Stimulated activated CD4-positive, alpha-beta T cell treated with anti-CD3 and anti-CD28 coated beads, Interleukin-2, amount 100 ng/mL, for 24 hours (primary cell): ENCODE measurements at places on chromosomes 16 and 17.

DNA sequence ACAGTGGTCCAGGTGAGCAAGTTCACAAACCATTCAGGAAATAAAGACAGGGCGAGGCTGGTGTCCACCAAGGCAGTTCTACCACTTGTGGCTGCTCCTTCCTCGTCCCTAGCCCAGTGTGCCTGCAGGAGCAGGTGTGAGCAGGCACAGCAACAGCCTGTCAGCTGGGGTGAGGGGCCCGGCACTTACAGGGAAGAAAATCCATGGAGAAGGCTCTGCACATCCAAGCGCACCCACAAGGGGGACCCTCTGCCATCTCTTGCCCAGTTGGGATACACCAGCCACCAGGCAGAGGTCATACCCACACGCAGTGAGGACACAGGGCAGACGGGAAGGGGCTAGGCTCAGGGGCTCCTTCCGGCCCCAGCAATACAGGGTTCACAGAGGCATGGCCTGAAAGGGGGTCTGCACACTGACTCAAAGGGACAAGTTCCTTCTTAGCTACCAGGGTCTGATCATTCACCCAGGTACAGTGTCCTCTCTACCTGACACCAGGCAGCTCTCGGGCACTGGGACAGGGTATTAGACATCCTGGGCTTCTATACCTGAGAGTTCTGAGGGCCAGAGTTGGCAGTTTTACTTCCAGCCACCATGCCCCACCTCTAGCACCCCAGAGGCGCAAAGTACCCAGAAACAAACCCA lies 27.0 kb downstream of the CDIP1 start:
- DNase-seq, result no peak

DNA sequence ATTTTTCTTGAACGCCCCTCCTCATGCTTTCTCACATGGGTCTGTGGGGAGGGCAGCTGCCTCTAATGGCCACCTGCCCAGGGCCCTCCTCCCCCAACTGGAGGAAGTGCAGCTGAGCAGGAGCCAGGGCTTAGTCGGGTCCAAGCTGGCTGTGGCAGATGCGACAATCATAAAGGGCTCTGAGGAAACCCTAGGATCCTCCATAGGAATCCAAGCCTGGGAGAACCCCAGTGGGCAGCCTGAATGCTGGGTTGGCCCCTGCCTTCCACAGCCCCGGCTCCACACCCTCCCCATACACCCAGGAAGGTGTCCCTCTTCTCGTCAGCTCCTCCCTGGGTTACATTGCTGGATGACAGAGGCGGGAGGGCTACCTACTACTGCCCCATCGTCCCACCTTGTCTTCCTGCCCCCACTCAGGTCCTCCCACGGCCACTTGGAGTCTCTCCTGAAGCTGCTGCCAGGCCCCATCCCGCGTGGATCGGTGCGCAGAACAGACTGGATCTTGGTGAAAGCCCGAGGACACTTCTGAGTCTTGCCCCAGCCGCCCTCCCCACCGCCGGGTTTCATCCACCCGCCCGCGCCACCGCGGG lies 15.6 kb upstream of the CBFB start:
- DNase-seq, result no peak

GRCh38 chr17:47694581-47695428 lies 844 bp downstream of the TBKBP1 start:
- DNase-seq, result peak; percentile 73

DNA sequence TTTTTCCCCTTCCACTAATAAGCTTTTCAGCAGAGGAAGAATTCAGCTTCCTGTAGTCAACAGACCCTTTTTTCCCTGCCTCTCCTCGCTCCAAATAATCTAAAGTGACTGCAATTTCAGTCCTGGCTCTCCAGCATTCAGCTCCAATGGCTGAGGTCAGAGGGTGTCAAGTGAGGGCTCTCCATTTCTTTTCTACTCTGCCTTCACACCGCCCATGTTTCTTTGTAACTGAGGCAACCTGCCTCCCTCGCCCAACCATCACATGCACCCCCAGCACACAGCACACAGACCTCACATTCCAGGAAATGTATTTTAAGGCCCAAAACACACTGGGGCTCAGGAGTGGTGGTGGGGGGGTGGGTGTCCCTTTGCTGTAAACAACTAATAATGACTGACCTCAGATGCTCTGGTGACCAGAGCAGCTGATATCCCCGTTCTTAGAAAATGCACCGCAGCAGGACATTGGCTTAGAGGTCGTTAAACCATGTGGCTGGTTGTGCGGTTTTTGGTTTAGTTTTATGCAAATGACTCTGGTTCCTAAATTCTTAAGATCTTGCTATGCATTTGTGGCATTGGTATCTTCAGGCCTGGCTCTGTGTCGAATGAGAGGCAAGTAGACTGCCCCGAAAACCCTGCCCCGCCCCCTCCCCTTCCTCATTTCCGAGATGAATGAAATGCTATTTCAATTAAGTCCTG lies 203.6 kb downstream of the ZFHX3 start:
- DNase-seq, result no peak

GRCh38 chr17:7750321-7750821 lies 32.8 kb downstream of the DNAH2 start:
- no peak for DNase-seq

- DNase-seq, result no peak
Observed at GRCh38 chr16:23608194-23608593, 12.1 kb upstream of the NDUFAB1 start.

DNA sequence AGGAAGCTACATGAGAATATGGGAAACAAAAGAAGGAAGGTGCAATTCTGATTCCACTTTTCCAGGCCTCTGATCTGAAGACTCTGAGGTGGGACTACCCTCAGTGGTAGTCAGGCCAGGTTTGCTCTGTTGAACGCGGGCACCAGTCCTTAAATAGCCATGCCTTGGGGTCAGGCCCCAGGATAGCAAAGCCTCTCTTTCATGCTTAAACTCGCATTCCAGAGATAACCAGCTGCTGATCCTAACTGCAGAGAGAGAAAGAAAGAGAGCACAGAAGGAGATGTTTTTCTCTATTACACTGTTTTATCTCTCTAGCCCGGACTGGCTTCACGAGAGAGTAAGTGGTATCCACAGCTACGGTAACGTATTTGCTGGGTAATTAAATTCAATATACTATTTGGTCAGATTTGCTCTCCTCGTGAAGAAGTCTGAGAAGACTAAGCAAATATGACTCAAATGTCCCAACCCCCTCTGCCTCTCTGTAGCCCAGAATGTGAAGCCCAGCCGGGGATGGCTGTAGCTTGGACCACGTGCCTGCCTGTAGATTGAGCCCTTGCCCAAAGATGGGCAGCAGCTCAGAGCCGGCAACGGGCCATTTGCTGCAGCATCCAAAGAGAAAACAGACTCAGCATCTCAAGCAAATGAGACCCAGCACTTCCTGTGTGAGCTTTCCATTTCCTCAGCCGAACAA lies 122.2 kb downstream of the SMG6 start:
- DNase-seq, result no peak

- DNase-seq, result no peak
Observed at GRCh38 chr17:976312-976711, 3.3 kb downstream of the NXN start.

- no peak for DNase-seq
Observed at GRCh38 chr17:28908640-28909167, 5.8 kb upstream of the DHRS13 start.

DNA sequence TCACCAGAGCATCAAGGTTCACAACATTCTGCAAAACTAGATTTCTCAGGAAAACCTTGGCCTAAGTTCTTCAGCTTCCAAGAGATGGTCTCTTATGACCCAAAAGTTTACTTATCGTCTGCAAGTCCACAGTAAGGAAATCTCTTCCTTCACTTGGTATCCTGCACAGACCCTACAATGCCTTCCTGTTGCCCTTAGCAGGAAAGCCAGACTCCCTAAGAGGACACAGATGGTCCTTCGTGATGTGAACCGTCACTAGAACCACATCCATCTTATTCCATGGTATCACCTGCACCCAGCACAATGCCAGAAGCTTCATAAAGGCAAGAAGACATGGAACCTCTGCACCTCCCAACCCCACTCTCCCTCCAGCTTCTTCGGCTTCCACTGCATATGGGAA lies 34.1 kb downstream of the CMC2 start:
- no peak for DNase-seq

GRCh38 chr16:22397464-22397863 lies 23.0 kb upstream of the CDR2 start:
- no peak for DNase-seq

- no peak for DNase-seq
Observed at GRCh38 chr16:86306811-86307513, 203.4 kb upstream of the FOXF1 start.

DNA sequence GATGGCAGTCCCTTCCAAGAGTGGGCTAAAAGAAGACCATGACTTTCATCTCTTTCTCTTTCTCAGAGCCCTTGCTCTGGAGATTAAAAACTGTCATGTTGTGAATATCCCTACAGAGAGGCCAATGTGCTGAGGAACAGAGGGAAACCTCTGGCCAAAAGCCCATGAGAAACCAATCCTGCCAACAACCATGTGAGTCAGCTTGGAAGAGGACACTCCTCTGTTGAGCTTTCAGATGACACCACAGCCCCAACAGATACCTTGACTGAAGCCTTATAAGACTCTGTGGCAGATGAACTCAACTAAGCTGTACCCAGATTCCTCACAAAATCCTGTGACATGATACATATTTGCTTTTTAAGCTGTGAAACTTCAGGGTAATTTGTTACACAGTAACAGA lies 19.6 kb downstream of the CPPED1 start:
- no peak for DNase-seq

- DNase-seq, result no peak
Observed at GRCh38 chr16:55207693-55208428, 116.1 kb upstream of the IRX6 start.

- no peak for DNase-seq
Observed at GRCh38 chr16:17457513-17457912, 13.2 kb downstream of the XYLT1 start.

- no peak for DNase-seq
Observed at GRCh38 chr17:41416479-41416878, 7.9 kb downstream of the KRT37 start.

DNA sequence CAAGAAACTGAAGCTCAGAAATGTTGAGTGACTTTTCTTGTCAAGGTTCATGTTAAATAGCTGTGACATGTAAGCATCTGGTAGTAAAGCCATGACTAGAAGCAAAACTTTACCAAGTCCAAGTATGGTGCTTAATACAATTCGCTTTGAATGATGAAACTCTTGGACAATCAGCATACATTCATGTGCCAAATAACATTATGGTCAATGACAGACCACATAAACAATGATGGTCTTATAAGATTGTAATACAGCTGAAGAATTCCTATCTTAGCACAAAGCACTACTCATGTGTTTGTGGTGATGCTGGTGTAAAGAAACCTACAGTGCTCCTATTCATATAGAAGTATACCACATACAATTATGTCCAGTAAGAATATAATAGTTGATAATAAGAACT lies 97.1 kb upstream of the RPRML start:
- no peak for DNase-seq

GRCh38 chr17:75755205-75755901 lies 9.6 kb downstream of the GALK1 start:
- no peak for DNase-seq

DNA sequence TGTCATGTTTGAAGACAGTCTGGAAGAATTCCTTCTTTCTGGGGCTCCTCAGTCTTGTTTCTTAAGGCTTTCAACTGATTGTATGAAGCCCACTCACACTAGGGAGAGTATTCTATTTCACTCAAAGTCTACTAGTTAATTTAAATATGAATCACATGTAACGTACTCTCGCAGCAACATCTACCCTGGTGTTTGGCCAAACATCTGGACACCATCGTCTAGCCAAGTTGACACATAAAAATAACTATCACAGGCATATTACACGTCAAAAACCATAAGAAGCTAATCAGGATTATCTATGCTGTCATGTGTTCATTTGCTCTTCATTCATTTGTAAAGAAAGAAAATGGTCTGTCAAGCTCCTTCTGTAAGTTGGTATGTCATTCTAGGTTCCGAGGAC lies 787.4 kb downstream of the KCNJ2 start:
- no peak for DNase-seq

DNA sequence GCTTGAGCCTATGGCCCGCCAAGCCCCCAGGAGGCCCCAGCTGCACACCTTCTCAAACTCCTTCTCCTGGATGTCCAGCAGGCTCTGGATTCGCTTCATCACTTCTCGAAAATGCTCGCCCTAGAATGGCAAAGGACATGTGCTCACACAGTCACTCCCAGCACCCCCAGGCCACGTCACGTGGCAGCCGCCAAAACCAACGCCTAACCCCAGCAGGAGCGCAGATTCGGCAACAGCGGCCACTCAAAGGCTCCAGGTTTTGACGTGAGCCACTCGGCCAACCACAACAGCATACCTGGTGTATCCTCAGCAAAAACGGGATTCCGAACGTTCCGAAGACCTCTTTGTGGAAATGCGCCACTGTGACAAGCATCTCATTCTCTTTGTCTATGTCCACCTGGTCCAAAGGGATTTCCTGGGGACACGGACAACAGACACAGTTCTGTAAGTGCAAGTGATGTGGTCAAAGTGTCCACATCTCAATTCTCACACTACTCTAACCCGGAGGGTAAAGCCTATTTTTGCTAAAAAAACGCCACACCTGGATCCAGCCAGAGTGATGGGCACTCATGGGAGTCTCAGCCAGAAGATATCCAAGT lies 12.7 kb downstream of the LITAFD start:
- DNase-seq, result no peak

- no peak for DNase-seq
Observed at GRCh38 chr17:29216856-29217255, 29.8 kb upstream of the CRYBA1 start.

DNA sequence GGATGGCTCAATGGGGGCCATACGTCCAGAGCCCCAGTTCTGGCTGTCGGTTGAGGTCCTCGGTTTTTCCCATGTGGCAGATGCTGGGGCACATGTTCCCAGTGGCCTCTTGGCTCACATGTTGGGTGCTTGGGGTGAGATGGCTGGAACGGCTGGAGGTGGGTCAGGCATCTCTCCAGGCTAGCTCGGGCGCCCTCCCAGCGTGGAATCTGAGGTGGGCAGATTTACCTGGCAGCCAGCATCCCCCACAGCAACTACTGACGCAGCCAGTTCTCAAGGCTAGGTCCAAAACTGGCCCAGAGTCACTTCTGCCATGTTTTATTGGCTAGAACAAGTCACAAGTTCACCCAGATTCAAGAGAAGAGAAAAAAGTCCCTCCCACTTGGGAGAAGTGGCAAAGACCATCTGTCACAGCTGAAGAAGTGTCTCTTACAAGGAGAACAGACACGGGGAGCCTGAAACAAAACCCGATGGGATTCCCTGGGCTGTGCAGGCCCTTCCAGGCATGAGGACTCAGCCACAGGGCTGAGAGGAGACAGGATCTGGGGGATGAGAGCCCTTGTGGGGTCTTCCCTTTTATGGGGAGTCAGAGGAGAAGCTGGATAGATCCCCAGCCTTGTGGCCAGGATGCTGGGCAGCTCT lies 15.2 kb downstream of the ACE start:
- no peak for DNase-seq
